ENCODE measurements at places on chromosomes 12 and 14. TPM values are rescaled to one million over a fixed set of nuclear protein-coding genes. Genes with fewer than 3 reads are reported as not detected.

The RND1 gene
- 0.26 TPM for total RNA-seq

The HOXC4 gene
- 1.2 TPM for total RNA-seq

The LRFN5 gene
- 11.3 TPM for total RNA-seq

The KRT73 gene
- not detected for total RNA-seq

The FGF6 gene
- total RNA-seq = not detected

The MYRFL gene
- not detected for total RNA-seq

The AKAP6 gene
- total RNA-seq = 10.1 TPM

The PRR4 gene
- 1.2 TPM for total RNA-seq

The PLD4 gene
- total RNA-seq = 0.07 TPM

The LIN7A gene
- 4.1 TPM for total RNA-seq

The GPR68 gene
- total RNA-seq = 1.4 TPM
